Fibroblast of skin of right biceps (primary cell): ENCODE measurements at places on chromosomes 6 and 20.

- DNase-seq = no peak
These were observed 587 bp upstream of the BTN3A1 start for GRCh38 chr6:26401389-26401986.

- DNase-seq = no peak
These were observed 146.6 kb downstream of the RNASET2 start for GRCh38 chr6:166809721-166810120.

GRCh38 chr20:17276101-17276500 lies 49.3 kb downstream of the PCSK2 start:
- peak; percentile 2 for DNase-seq

- no peak for DNase-seq
These were observed 21.9 kb downstream of the VEGFA start for GRCh38 chr6:43791745-43792422.

DNA sequence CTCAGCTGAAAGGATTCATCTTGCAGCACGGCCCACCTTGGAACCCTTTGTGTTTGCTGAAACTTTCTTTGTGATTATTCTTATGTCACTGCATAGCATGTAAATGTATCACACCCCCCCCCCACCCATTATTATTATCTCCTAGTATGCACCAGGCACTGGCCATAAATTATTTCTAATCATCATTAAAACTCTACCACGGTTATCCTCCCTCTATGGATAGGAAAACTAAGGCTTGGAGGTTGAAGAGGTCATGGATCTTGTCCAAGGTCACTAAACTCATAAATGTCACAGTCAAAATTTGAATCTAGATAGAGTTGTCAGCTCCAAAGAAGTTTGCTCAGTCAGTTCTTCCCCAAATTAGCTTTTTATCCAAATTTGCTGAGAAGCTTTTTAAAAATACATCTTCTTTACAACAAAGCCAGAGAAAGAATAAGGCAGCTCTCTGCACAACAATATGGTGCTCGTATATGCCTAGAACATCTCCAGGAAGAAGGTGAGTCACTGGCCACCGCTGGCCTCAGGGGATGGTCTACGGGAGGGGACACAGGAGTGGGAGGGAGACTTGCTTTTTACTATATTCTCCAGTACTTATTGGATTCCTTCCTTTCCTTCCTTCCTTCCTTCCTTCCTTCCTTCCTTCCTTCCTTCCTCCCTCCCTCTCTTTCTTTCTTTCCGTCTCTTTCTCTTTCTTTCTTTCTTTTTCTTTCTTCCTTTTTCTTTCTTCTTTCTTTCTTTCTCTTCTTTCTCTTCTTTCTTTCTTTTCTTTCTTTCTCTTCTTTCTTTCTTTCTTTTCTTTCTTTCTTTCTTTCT lies 134.5 kb downstream of the VEGFA start:
- peak; percentile 42 for DNase-seq

GRCh38 chr6:33772902-33773472 lies 15.9 kb downstream of the LEMD2 start:
- no peak for DNase-seq

- peak; percentile 39 for DNase-seq
These were observed 174.0 kb downstream of the TASP1 start for GRCh38 chr20:13464702-13465101.

DNA sequence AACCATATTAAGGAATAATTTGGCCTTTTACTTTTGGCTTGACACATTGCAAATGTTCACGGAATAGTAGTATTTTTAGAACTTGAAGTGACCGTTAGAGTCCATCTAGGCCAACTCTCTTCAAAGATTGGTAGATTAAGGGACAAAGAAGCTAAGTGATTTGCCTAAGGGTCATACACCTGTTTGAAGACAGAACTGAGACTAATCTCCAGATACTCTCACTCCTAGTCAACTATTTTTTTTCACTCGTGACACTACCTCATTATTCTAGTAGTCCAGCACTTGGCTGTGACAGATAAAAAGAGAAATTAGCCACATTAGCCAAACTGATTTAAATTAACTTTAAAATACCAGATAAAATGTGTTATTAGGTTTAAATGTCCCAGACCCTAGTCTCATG lies 10.6 kb downstream of the ACSS2 start:
- DNase-seq = no peak

GRCh38 chr6:21914121-21914973 lies 320.8 kb downstream of the SOX4 start:
- peak; percentile 38 for DNase-seq

GRCh38 chr6:37641546-37641945 lies 56.1 kb downstream of the MDGA1 start:
- DNase-seq = no peak
